ENCODE measurements at places on chromosomes 2 and 18. TPM values are rescaled to one million over a fixed set of nuclear protein-coding genes. Genes with fewer than 3 reads are reported as not detected.

DNA sequence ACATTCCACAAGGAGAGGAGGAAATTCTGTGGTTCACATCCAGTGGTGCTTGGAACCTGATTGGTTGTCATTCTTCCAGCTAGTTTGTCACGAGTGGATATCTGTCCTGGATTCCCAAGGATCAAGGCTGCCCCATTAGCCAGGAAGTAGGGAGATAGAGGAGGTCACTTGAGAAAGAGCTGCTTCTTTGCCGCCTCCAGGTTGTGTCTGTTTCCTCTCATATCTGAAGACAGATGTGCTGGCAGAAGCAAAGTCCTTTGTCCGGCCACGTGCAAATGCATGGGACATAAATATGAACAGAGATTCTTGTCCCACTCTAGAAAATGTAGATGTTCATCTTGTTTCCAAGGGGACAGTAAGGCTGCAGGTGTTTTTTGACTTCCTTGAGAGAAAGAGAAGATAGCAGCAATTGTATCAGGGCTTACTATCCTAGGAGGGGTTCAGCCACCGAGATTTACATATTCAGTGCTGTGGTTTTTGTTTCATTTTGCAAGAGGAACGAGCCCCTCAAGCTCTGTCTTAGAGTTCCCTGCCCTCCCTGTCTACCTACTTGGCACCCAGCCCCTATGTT lies 174.4 kb downstream of the RPIA start:
- no peak for DNase-seq

GRCh38 chr2:101698014-101698843 lies 722 bp downstream of the MAP4K4 start:
- DNase-seq: no peak

GRCh38 chr2:232365621-232366321 lies 12.8 kb upstream of the ALPP start:
- peak; percentile 62 for DNase-seq

GRCh38 chr2:164839914-164840457 lies 1.6 kb downstream of the COBLL1 start:
- peak; percentile 31 for DNase-seq

DNA sequence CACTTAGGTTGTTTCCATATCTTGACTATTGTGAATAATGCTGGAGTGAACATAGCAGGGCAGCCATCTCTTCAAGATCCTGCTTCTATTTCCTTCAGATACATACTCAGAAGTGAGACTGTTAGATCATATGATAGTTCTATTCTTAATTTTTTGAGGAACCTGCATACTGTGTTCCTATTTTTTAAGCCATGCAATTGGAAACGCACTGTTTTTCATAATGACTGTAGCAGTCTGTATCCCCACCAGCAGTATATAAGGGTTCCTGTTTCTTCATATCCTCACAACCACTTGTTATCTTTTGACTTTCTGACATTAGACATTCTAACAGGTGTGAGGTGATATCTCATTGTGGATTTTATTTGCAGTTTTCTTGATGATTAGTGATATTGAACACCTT lies 15.5 kb downstream of the NEURL3 start:
- DNase-seq: no peak

GRCh38 chr2:139925903-139926302 lies 1145.7 kb upstream of the NXPH2 start:
- DNase-seq: no peak

DNA sequence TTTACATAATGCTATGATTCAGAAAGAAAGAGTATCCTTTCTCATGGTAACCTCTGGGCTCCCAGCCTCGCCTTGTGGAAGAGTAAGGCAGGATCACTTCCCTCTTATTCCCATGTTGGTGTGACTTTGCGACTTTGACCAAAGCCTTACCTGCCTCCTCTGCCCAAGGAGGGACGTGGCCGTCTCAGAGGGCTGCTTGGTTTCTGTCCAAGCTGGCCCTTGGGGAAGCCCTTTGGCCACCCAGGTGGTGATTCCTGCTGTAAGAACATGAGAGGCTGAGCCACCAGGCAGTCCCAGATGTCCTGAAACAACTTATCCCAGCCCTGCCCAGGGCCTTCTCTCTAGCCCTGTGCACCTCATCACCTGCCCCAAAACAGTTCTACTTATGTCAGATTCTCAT lies 6.0 kb downstream of the UGT1A6 start:
- no peak for DNase-seq

GRCh38 chr18:35407871-35408481 lies 30.8 kb upstream of the ZNF396 start:
- DNase-seq: peak; percentile 69

- DNase-seq: no peak
These were observed 2.7 kb upstream of the PPP1CB start for GRCh38 chr2:28748941-28749340.

- DNase-seq: no peak
These were observed 104.0 kb upstream of the REV1 start for GRCh38 chr2:99593692-99594427.

DNA sequence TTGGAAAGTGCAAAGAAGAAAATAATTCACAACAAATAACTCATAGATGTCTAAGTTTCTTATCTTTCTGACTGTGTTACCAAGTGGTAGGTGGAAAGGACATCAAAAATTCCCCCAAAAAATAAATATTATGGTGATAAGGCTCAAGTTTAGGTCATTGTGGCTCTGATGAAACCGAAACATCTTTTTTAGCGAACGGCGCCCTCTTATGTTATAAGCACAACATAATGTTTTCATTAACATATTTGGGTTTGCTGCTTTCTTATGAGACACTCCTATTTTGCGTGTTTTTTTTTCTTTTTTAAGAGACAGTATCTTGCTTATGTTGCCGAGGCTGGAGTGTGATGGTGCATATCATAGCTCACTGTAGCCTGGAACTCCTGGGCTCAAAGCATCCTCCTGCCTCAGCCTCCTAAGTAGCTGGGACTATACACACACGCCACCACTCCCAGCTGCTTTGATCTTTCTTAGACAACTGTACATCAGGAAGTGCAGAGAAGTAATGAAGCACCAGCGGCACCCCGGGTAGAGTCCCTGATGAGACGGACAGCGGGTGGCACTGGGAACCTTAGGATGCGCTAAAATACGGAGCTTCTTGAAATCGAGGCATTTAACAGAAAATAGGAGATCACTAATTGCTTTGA lies 38.5 kb upstream of the SLC35G4 start:
- no peak for DNase-seq

DNA sequence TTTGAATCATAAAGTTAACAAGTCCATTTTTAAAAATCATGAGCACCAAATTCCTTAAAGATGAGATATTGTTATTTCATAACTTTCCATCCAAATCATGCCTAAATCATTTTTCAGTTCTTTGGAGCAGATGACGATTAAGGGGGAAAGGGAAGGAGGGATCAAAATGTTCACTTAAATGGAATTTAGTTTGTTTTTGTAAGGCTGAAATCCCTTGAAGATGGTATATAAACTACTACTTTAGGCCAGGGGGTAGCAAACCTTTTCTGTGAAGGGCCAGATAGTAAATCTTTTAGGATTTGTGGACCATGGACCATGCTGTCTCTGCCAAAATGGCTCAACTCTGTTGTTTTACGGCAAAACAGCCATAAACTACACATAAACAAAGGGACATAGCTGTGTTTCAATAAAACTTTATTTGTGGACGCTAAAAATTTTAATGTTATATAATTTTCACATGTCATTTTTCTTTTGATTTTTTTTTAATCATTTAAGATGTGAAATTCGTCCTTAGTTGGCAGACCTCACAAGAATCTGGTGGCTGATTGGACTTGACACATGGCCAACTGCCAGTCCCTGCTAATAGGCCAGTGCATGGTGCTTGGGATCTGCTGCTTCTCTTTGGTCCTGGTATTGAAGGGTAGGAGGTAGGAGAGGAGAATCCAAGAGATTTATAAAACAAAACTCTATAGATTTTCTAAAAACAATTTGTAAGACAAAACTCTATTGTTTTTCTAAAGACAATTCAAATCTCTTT lies 52.0 kb upstream of the RTN4 start:
- DNase-seq: no peak

DNA sequence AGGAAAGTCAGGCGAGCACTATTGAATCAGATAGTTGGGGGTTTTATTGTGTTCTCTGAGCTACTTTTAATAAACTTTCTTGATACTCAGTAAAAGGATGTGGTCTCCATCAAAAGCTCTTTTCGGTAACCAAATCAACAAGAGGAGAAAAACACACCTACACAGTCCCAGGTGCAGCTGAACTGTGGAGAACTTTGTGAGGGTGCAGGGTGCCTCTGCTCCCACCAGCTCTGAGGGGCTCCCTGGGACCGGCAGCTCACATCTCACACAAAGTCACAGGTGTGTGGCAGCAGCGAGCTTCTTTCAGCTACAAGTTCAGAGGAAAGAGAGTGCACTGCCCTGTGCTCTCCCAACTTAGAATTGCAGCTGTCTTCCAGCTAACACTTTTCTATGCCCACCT lies 650.4 kb downstream of the RNF144A start:
- DNase-seq: no peak

DNA sequence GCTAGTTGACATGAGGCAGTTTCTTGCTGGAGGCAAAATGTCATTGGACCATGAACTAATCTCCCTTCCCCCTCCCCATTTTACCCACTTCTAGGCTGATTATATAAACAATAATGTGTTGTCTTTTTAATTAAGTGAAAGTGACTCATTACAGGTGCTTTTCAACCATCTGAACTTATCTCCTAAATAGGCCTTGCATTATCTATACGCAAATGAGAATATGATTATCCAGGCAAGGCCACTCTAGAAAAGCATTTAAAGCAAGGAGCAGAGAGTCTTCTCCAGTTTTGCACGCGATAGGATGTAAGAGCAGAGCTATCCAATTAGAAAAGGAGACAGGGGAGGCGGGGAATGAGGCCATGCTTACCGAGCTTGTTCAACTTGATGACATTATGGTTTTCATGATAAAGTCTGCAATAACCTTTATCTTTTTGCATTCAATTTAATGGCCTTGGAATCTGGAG lies 286.1 kb upstream of the SIX3 start:
- DNase-seq: no peak

DNA sequence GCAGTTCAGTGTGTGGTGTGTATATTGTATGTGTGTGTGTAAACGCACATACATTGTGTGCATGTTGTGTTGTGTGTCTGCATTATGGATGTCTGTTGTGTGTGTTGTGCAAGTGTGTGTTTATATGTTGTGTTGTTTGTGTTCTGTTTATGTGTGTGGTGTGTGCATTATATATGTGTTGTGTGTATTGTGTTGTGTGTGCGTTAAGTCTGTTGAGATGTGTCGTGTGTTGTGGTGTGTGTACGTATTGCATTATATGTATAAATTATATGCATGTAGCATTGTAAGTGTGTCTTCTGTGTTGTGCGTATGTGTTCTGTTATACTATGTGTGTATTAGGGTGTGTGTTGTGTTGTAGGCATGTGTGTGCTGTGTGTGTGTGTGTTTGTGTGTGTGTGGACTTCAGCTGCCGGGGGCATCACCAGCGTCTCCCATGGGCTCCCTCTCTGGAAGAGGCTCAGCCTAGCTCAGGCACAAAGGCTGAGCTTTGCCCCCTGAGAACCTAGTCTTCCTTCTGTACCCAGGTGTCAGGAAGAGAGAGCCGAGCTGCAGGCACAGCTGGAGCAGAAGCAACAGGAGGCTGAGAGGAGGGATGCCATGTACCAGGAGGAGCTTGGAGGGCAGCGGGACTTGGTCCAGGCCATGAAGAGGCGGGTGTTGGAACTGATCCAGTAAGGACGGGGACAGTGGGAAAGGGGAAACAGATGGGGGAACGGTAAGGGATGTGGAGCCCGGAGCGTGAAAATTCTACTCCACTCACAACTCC lies 13.7 kb downstream of the RUFY4 start:
- DNase-seq: no peak

GRCh38 chr18:58900015-58900649 lies 35.5 kb downstream of the ZNF532 start:
- no peak for DNase-seq

Gene CPLX4
- not detected for total RNA-seq

Gene AQP12B
- not detected for total RNA-seq

Gene KLHL30
- not detected for total RNA-seq

Gene DNAJC5G
- not detected for total RNA-seq

Gene CACNB4
- total RNA-seq: 14.3 TPM

All from HepG2 (cell line).